Inflammatory macrophage treated with lipopolysaccharide for 4 hours (primary cell): ENCODE measurements at places on chromosomes 6 and 20.

- DNase-seq = no peak
These were observed 163.8 kb downstream of the TMEM200A start for GRCh38 chr6:130529569-130530149.

GRCh38 chr6:112014483-112014882, 39.4 kb upstream of the CCN6 start:
- no peak for DNase-seq

GRCh38 chr6:146883640-146884531, 285.1 kb downstream of the ADGB start:
- DNase-seq = no peak

DNA sequence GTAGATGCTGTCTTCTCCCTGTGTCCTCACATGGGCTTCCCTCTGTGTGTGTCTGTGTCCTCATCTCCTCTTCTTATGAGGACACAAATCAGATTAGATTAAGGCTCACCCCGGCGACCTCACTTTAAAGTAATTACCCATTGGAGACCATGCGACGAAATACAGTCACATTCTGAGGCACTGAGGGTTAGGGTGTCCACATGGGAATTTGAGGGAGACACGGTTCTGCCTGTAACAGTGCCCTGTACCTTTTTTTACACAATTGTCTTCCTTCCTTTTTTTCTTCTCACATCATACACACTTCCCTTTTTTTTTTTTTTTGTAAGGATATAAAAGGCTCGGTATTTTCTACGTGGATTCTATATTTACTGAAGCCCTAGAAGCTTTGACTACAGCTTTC, 48.9 kb downstream of the DEK start:
- DNase-seq = peak; percentile 43

DNA sequence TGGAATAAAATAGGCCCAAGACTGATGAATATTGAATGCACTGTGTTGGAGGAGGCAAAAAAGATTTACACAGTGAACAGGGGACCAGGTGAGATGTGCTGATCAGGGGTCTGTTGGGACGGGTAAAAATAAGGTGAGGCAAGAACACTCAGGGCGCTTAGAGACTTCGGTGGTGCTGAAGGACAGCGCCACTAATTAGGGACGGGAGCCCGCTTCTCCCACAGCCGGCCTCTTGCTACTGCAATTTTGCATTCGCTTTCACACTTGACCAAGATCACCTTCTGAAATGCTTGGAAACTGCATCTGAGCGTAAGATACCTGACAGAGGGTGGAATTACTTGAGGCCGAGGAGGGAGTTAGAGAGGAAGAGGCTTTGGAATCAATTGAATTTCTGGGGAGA, 7.3 kb downstream of the TFAP2D start:
- DNase-seq = no peak

- DNase-seq = no peak
These were observed 102.6 kb upstream of the MLN start for GRCh38 chr6:33906439-33906838.

DNA sequence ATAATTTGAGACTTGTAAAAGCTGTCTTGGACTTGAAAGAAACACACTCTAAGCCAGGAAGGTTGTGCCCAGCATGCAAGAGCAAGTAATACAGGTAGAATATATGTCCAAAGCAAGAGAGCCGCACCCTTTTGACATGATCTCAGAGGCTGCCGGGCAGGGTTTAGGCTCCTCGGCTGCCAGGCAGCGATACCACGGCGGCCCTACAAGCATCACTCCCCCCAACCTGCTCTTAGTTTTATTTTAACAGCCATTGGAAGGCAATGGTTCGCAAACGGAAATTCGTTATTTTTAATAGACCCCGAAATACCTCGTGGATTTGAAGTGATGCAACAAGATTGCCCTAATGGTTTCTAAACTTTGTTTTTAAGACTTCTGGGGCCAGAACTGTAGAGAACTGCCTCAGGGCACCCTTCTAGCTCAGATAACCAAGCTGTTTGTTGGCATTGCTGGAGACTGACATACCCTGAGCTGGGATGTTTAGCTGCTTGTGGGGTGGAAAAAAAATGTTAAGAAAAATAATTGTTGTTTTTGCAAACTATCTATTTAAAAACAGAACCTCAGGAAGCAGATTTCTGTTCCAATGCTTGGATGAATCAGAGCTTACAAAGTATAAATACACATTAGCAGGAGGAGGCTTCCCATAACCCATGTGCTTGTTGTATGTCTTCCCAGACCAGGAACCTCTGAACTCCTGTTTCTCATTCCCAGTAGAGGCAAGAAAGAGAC, 39.0 kb downstream of the JAG1 start:
- DNase-seq = no peak

DNA sequence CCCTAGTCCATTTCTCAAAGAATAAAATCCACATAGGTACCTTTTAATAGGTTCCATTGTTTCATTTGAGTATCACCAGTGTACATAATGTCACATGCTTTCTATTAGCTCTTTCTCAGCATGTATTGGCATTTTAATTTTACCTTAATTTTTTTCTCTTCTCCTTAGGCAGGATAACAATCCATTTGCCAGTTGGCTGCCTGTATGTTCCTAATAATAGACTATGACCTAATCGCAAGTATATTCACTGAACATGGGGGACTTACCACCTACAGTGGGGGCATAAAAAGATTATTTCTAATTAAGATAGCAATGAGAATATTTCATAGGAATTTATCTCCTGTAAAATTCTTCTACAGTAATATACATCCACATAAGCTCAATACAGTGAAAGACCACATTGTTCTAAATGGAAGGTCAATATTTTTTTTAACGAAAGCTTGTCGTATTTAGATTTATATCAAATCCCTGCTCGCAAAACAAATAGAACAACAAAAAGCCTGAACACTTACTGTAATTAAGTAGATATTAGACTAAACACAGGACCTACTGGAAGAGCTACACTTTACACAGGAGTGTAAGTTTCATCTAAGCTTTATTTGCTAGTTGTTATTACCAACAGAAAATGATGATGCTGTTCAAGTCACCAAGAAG, 76.4 kb downstream of the OGFRL1 start:
- DNase-seq = no peak

DNA sequence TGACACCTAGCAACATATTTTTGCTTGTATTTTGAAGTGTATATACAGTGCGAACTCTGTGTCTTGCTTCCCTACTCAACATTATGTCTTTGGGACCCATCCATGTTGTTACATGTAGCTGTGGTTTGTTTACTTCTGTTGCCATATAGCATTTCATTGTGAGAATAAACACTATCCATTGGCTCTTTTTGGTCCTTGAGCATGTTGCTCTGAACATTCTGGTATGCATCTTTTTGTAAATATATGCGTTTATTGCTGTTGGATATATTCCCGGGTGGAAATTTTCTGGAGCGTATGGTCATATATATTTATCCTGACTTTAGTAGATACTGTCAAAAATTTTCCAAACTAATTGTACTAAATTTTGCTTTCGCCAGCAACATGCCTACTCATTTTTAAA, 222.5 kb upstream of the SPTLC3 start:
- DNase-seq = no peak

- no peak for DNase-seq
These were observed 135.0 kb upstream of the MAN1A1 start for GRCh38 chr6:119484598-119484997.

GRCh38 chr20:6863798-6864201, 96.3 kb downstream of the BMP2 start:
- DNase-seq = peak; percentile 4

GRCh38 chr20:49567421-49568277, at the start of gene PTGIS:
TSS of gene PTGIS (minus strand) at chr20:49568137. CDS start at chr20:49568116, 21 bp downstream.
- DNase-seq = no peak

- no peak for DNase-seq
These were observed 230.2 kb upstream of the PLN start for GRCh38 chr6:118317581-118318563.

DNA sequence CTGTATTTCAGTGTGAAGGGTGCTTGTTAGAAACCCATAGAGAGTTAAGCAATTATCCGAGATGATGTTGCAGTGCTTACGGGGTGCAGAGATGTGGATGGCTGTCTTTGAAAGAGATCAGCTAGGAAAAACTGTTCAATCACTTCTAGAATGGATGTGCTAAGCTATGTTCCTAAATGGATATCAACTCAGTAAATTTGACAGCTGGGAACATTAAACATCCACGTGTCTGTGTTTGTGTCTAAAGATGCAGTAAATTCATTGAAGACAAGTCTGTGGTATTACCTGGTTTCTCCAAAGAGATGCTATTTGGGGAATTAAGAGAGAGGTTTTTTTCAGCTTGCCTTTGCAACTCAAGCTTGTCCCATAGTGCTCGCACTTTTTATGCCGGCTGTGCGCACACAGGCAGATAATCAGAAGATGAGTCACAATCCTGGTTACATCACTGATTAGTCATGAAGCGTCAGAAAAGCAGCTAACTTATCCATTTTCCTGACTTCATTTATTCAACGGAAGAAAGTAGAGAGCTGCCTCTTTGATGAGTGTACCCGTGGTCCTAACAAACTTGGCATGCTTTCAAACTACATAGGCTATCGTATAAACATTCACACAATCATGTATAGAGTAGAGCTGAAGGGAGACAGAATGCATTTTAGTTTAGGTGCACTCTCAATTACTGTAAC, 691.7 kb upstream of the SLC35B3 start:
- no peak for DNase-seq

GRCh38 chr20:11261533-11262000, 587.8 kb upstream of the JAG1 start:
- DNase-seq = no peak

DNA sequence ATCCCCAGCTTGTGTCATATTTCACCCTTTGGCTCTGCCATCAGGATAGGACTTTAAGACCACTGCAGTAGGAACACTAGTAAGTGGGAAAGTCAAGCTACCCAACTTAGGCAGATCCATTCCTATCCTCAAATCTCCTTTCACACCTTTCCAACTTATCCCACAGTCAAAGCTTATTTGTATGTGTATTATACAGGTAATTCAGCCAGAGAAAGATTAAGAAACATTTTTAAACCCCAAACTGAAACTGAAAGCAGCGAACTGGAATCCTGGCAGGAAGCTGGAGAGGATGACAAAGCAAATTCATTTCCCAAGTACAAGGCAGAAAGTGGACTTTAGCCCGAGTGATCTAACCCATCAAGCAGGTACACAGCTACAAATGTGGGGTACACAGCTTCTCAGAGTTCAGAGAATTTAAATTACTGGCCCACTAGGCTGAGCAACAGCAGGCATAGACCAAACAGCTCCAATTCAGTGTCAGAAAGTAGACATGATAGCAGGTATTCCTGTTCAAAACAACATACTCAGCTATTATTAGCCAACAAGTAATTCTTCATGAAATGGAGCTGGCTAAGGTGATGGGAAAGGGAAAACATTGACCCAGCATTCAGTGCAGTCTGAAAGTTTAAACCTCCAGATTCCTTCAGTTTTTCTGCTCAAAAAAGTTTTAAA, 39.1 kb downstream of the ILRUN start:
- peak; percentile 85 for DNase-seq

- DNase-seq = no peak
These were observed 68.0 kb upstream of the HIVEP1 start for GRCh38 chr6:11944111-11944510.

DNA sequence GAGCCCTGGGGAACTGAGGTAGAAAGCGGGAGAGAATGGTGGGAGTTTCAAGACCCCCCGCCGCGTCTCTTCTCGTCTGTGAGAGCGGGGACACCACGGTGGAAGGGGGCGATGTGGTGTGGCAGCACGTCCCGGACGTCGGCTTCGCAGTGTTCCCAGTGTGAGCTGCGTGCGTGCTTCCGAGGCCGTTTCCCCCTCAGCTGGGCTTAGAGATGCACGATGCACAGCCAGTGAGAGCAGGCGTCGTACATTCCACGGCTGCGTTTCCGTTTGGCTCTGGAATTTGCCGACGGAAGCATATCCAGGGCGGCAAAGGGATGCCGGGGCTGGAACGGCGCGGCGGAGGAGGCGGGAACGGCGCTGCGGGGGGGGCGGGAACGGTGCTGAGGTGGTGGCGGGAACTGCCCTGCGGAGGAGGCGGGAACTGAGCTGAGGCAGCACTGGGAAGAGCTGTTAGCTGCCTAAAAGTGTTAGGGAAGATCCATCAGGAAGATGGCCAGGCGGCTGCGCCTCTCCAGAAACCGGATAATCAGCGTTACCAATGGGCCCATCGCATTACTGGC, 37.7 kb downstream of the KIF25 start:
- DNase-seq = no peak

DNA sequence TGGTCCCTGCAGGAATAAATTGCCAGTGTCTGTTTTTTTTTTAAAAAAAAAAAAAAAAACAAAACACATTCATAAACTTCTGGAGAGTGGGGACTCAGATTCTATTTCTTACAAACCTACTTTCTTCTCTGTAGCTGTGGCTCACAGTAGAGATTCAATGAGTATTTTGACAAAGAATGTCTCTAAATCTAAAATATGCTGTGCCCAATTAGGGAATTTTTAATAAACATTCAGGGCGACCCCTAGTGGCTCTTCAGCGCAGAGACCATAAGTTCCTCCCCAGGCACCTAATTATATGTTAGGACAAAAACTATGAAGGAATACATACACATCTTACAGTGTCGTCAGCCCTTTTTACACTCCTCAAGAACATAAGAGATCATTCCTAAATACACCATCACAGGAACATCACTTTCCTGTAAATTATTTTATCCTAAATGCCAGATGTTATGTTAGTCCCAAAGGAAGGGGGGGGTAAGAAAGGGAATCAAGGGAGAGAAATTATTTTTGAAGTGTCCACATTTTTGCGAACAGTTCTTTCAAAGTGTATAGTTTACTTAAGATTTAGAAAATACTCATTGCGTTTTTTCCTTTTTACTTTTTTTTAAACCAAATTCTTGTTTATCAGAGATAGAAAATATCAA, 21.8 kb upstream of the NAA20 start:
- DNase-seq = no peak

- no peak for DNase-seq
These were observed 7.8 kb downstream of the IL22RA2 start for GRCh38 chr6:137165375-137166246.

GRCh38 chr6:153873541-153873940, 165.5 kb upstream of the OPRM1 start:
- no peak for DNase-seq

DNA sequence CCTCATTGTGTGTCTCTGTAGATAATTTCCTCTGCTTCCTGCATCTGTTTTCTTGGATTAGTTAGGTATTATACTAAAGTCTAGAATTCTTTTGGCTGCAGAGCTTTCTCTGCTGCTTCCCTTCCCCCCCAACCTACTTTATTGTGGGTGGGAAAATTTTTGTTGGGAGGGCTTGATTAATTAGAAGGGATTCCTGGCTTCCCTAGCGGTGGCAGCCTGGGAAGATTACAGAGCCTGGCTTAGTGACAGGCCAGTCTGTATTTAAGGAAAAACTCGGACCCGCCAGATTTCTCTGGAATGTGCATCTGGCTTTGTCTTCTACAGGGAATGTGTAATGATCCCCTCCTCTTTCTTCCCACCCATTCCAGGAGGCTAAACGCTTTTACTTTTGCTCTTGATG, 31.2 kb downstream of the SLX4IP start:
- DNase-seq = no peak

GRCh38 chr6:130575971-130576370, 210.2 kb downstream of the TMEM200A start:
- no peak for DNase-seq

- DNase-seq = peak; percentile 81
These were observed 37.0 kb upstream of the GCLC start for GRCh38 chr6:53581856-53582255.
